ENCODE measurements at places on chromosomes 6 and 20. TPM values are rescaled to one million over a fixed set of nuclear protein-coding genes. Genes with fewer than 3 reads are reported as not detected.

The PRSS16 gene
- total RNA-seq: 13.3 TPM

The RGS17 gene
- not detected for total RNA-seq

The NEURL2 gene
- 9.9 TPM for total RNA-seq

The TMEM74B gene
- not detected for total RNA-seq

The MYCT1 gene
- total RNA-seq: 2.9 TPM

The RRBP1 gene
- 41.2 TPM for total RNA-seq

The SAMHD1 gene
- total RNA-seq: 20.8 TPM

The GNRH2 gene
- 1.1 TPM for total RNA-seq

The SLA2 gene
- total RNA-seq: 5.0 TPM

The VEGFA gene
- 88.5 TPM for total RNA-seq

The FAM83B gene
- total RNA-seq: not detected

The RBM24 gene
- not detected for total RNA-seq

The SNX9 gene
- total RNA-seq: not detected

The SFT2D1 gene
- total RNA-seq: 67.9 TPM

The GHRH gene
- total RNA-seq: not detected

The FERMT1 gene
- not detected for total RNA-seq

The TFAP2C gene
- total RNA-seq: not detected

The MOXD1 gene
- 0.74 TPM for total RNA-seq

The VWA7 gene
- total RNA-seq: 3.7 TPM

The SLC22A3 gene
- total RNA-seq: not detected

The DCDC2 gene
- not detected for total RNA-seq

The DLK2 gene
- total RNA-seq: not detected

The SLC17A2 gene
- total RNA-seq: not detected

The PPP1R3G gene
- total RNA-seq: not detected

The PHACTR1 gene
- total RNA-seq: 15.4 TPM

The BEND6 gene
- 1.5 TPM for total RNA-seq

The ERVFRD-1 gene
- total RNA-seq: not detected

The CLPSL1 gene
- not detected for total RNA-seq

The RFX6 gene
- not detected for total RNA-seq

The EPPIN gene
- total RNA-seq: not detected

The CHRNA4 gene
- not detected for total RNA-seq

The MCCD1 gene
- not detected for total RNA-seq

The CST7 gene
- not detected for total RNA-seq

The TAP2 gene
- 132 TPM for total RNA-seq

The TMEM217 gene
- total RNA-seq: 0.34 TPM

The TRAPPC3L gene
- not detected for total RNA-seq

The FARS2 gene
- 11.5 TPM for total RNA-seq

The GTF2H4 gene
- 45.8 TPM for total RNA-seq

The ATP9A gene
- total RNA-seq: 0.70 TPM

The PNLDC1 gene
- total RNA-seq: not detected

The HLA-DPB1 gene
- total RNA-seq: 74.5 TPM

The BHLHE23 gene
- not detected for total RNA-seq

The TGM2 gene
- 0.18 TPM for total RNA-seq

The MEP1A gene
- total RNA-seq: not detected

The TPD52L1 gene
- not detected for total RNA-seq

The PGC gene
- not detected for total RNA-seq

The TREM2 gene
- not detected for total RNA-seq

The MATN4 gene
- not detected for total RNA-seq

Data from OCI-LY7 (cell line).